ENCODE measurements at places on chromosomes 16 and 17. TPM values are rescaled to one million over a fixed set of nuclear protein-coding genes. Genes with fewer than 3 reads are reported as not detected.

The RILP gene
- polyA plus RNA-seq, result 1.8 TPM

The SLC5A11 gene
- polyA plus RNA-seq, result not detected

The CCL7 gene
- polyA plus RNA-seq, result not detected

The CCR7 gene
- polyA plus RNA-seq, result 677 TPM

DNA sequence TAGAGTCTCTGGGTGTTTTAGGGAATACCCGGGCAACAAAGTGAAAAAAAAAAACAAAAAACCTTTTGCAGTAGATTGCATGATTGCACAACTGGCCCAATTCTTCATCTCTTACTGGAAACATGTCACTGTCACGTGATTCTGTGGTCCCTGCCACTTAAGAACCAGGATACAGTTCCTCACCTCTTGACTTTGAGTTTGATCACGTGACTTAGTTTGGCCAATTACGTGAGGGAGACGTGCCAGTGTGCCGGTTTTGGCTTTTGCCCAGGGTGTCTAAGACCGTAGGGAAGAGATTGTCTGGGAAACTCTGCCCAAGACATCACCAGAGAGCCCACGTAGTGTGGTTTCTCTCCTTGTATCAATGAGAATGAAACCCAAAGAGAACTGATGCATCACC lies 88.7 kb downstream of the GRIN2A start:
- no peak for DNase-seq

- no peak for DNase-seq
Observed at GRCh38 chr17:8868529-8868951, 1.1 kb upstream of the PIK3R6 start.

- DNase-seq, result no peak
Observed at GRCh38 chr16:60907645-60908044, 1128.6 kb downstream of the CDH8 start.

GRCh38 chr17:72927146-72927545 lies 165.3 kb downstream of the SLC39A11 start:
- no peak for DNase-seq

- DNase-seq, result no peak
Observed at GRCh38 chr16:8505327-8505991, 84.9 kb downstream of the TMEM114 start.

GRCh38 chr17:50346313-50347116 lies 589 bp downstream of the XYLT2 start:
- no peak for DNase-seq

GRCh38 chr17:80901319-80901718 lies 90.3 kb upstream of the CHMP6 start:
- DNase-seq, result peak; percentile 27

- DNase-seq, result no peak
Observed at GRCh38 chr17:20775331-20775730, 195.8 kb downstream of the CDRT15L2 start.

DNA sequence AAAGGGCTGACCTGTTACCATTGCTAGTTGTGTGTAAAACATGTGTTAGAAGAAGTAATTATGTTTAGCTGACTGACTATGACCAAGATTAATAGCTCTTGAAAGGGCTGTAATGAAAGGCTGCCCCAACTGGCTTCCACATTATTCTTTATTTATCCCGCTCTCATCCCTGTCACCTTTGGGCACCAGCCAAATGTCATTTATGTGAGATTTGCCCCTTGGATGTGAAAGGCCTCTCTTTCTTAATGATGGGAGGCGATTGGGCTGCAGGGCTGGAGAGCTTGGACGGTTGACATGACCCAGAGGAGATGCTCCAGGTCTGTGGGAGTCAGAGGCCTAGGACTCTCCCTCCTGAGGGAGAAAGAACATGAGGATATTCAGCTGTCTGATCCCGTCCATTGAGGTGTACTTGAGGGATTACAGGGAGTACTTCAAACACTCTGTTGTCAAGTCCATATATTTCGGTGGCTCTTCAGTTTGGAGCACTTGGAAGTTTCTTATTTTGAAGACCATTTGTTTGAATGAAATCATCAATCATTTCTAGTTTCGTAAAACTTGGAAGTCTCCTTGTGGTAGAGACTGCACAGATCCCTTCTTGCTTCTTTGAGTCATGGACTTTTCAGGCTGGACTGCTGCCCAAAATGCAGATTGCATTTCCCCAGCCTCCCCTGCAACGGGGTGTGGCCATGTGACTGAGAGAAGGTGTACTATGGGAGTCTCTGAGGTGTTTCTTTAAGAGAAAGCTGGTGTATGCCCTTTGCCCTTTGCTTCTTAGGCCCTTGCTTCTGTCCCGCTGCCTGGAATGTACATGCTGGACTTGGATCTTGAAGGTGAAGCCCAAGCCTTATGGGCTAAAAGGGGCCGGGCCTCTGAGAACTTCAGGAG lies 51.3 kb downstream of the FTO start:
- DNase-seq, result no peak
